ENCODE measurements at places on chromosomes 2 and 18. TPM values are rescaled to one million over a fixed set of nuclear protein-coding genes. Genes with fewer than 3 reads are reported as not detected.

TCF23 gene
- total RNA-seq: not detected

CNTNAP5 gene
- not detected for total RNA-seq

GKN1 gene
- total RNA-seq: not detected

GAREM2 gene
- 6.1 TPM for total RNA-seq

R3HDM1 gene
- total RNA-seq: 23.6 TPM

ASXL3 gene
- total RNA-seq: not detected
